ENCODE measurements at places on chromosomes 5 and 9. TPM values are rescaled to one million over a fixed set of nuclear protein-coding genes. Genes with fewer than 3 reads are reported as not detected.

Gene ZNF883
- total RNA-seq, result 0.08 TPM

Gene DTWD2
- 10.7 TPM for total RNA-seq

Gene OR13C2
- not detected for total RNA-seq

Gene HRH2
- total RNA-seq, result 2.1 TPM

Gene FGF1
- 0.05 TPM for total RNA-seq

GRCh38 chr9:95017661-95018060 lies 291.2 kb downstream of the AOPEP start:
- DNase-seq, result no peak
- H3K36me3 ChIP-seq, result peaks cover 9% of the 10 kb centered on the region
- no peak overlapping the region for H3K4me3 ChIP-seq
- H3K27ac ChIP-seq, result peak overlapping the region; percentile 5

DNA sequence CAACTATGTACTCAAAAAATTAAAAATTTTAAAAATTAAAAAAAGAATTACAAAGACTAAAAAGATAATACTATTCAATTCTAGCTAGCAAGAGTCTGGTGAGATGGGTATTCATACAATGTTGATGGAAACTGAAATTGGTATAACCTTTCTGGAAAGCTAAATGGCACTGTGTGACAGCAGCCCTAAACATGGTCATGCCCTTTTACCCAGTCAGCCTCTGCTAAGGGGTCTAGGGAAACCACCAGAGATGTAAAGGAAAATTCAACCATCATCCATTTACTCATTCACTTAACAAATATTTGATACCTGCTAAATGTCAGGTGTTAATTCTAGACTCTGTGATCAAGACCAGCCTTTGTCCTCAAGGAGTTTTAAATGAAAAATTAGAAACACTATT lies 29.3 kb downstream of the IL31RA start:
- DNase-seq, result no peak
- no peaks in the 10 kb centered on the region for H3K36me3 ChIP-seq
- H3K4me3 ChIP-seq, result no peak overlapping the region
- H3K4me1 ChIP-seq, result no peaks in the 10 kb centered on the region
- H3K27me3 ChIP-seq, result no peaks in the 10 kb centered on the region

DNA sequence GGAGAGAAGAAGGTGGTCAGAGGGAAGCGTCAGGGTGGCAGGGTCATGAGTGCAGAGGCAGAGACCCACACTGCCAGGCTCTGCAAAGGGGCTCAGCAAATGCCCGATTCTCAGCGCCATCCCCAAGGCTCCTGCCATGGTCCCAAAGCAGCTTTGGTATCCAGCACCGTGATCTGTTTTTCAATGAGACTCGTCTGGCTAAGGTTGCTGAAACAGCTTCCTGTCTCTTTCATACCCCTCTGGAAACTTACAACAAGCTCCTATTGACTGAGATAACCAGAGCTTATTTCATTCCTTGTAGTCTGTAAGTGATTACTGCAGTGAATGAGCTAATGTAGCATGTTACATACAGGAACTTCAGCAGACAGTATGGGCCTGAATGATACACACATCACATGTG lies 568.6 kb upstream of the DAP start:
- no peak for DNase-seq
- H3K36me3 ChIP-seq, result no peaks in the 10 kb centered on the region
- no peak overlapping the region for H3K27ac ChIP-seq
- no peak overlapping the region for H3K4me3 ChIP-seq
- no peaks in the 10 kb centered on the region for H3K27me3 ChIP-seq

- H3K27ac ChIP-seq, result no peak overlapping the region
- H3K36me3 ChIP-seq, result no peaks in the 10 kb centered on the region
- peaks cover 14% of the 10 kb centered on the region for H3K4me1 ChIP-seq
- no peak overlapping the region for H3K4me3 ChIP-seq
- H3K27me3 ChIP-seq, result no peaks in the 10 kb centered on the region
These were observed 37.1 kb downstream of the ITGA1 start for GRCh38 chr5:52824827-52825226.

DNA sequence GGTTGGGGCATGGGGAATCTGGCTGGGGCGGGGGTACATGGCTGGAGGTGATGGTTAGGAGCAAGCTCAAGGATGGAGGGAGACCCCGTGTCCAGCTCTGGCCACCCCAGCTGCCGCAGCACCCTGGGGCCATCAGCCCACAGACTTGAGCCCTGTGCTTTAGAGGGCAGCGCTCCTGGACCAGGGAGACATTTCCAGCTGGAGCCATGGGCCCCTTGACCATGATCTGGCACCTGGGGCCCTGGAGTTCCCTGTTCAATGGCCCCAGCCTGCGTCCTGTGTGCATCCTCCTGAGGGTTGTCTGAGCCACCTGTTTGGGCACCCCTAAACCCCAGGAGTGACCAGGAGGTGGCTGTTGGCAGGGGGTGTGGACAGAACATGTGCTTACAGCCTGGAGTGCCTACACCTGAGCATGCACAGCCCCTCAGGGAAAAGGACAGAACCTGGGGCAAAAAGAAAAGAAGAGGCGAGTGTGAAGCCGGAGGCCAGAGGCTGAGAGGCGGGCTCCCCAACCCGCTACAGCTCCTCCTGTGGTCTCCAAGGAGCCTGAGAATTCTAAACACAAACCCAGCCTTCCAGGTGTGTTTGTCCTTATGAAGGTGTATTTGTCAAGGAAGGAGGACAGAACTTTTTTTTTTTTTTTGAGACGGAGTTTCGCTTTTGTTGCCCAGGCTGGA lies 126.7 kb downstream of the C9orf50 start:
- DNase-seq, result no peak
- peak overlapping the region; percentile 100 for H3K27ac ChIP-seq
- no peaks in the 10 kb centered on the region for H3K27me3 ChIP-seq
- H3K4me1 ChIP-seq, result peaks cover 9% of the 10 kb centered on the region
- no peaks in the 10 kb centered on the region for H3K36me3 ChIP-seq
- no peak overlapping the region for H3K4me3 ChIP-seq

GRCh38 chr5:140926443-140927227 lies 536 bp downstream of the PCDHAC1 start:
- H3K27ac ChIP-seq, result no peak overlapping the region
- no peaks in the 10 kb centered on the region for H3K36me3 ChIP-seq
- H3K27me3 ChIP-seq, result peaks cover 2% of the 10 kb centered on the region

DNA sequence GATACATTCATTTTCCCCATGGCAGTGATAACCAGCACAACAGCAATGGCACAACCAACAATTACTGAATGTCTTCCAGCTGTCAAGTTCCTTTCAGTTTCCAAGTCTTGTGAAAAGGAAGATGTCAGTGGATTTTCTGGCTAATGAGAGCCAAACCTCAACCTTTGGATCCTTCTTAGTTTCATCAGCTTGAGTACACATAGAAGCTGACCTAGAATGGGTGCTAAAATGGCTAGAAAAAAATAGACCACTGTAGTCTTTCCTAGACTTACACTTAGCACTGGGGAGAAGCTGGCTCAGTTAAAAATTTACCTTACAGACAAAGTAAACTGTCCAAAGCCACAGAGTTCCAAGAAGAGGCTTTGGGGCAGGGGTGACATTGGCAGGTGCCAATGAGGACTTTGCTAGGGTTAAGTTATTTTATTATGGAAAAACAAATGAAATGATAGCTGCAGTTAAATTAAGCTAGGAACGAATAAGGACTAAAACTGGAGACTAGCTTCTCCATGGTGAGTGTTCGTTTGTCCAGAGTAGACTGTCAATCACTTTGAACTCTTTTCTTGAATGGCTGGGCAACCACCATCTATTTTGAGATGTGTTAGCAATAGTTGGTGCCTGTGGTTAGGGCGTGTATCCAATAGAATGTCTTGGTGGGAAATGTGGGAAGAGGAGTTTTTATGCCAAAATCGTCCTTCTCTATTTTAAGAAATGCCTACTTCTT lies 25.9 kb upstream of the TXN start:
- no peak overlapping the region for H3K27ac ChIP-seq
- no peaks in the 10 kb centered on the region for H3K36me3 ChIP-seq

DNA sequence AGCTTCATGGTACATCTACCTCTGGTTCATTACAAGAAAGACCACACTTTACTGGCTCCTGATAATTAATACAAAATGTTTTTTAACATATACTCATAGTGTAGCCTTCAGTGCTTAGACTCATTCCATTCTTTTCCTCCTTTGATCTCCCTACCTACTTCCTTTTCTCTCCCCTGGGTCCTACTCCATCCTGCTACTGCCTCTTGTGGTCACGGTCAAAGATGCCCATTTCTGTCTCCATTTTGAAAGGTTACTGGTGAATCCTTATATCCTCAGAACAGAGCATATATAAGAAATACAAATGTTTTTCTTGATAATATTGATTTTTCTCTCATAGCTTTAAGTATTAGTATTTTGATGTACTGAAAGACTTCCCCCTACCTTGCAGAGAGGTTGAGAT lies 375.9 kb downstream of the ARRDC3 start:
- no peak for DNase-seq
- H3K27me3 ChIP-seq, result no peaks in the 10 kb centered on the region
- H3K4me3 ChIP-seq, result no peak overlapping the region
- H3K4me1 ChIP-seq, result peaks cover 3% of the 10 kb centered on the region
- H3K27ac ChIP-seq, result peak overlapping the region; percentile 82
- no peaks in the 10 kb centered on the region for H3K36me3 ChIP-seq

- no peak overlapping the region for H3K27ac ChIP-seq
- no peaks in the 10 kb centered on the region for H3K36me3 ChIP-seq
- DNase-seq, result no peak
These were observed 255.7 kb upstream of the PPP1R2B start for GRCh38 chr5:156594406-156594805.

DNA sequence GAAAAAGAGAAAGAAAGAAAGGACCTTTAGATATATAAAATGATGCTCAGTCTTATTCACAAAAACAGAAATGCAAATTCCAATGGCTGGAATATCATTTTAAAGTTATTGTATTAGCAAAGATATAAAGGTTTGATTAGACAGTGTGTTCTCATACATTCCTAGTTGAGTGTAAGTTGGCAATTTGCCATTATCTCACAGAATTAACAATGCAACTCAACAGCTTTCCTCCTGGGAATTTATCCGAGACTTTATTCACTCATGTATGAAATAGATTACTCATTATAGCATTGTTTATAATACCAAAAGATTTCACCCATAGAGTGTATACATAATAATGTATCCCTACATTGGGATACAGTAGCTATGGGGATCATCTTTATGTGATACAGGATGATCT lies 27.1 kb upstream of the MLLT3 start:
- no peak overlapping the region for H3K4me3 ChIP-seq
- no peaks in the 10 kb centered on the region for H3K4me1 ChIP-seq
- H3K36me3 ChIP-seq, result no peaks in the 10 kb centered on the region
- no peaks in the 10 kb centered on the region for H3K27me3 ChIP-seq
- H3K27ac ChIP-seq, result no peak overlapping the region
- no peak for DNase-seq

- no peak overlapping the region for H3K4me3 ChIP-seq
- no peak for DNase-seq
- no peak overlapping the region for H3K27ac ChIP-seq
- H3K27me3 ChIP-seq, result peaks cover 5% of the 10 kb centered on the region
These were observed 146.9 kb downstream of the TENT4A start for GRCh38 chr5:6859951-6860638.

GRCh38 chr9:81022177-81022576 lies 667.2 kb downstream of the TLE1 start:
- DNase-seq, result no peak
- no peak overlapping the region for H3K27ac ChIP-seq
- H3K4me1 ChIP-seq, result peaks cover 2% of the 10 kb centered on the region
- H3K4me3 ChIP-seq, result no peak overlapping the region
- H3K36me3 ChIP-seq, result no peaks in the 10 kb centered on the region

- no peaks in the 10 kb centered on the region for H3K27me3 ChIP-seq
- H3K27ac ChIP-seq, result no peak overlapping the region
- no peaks in the 10 kb centered on the region for H3K4me1 ChIP-seq
- H3K36me3 ChIP-seq, result no peaks in the 10 kb centered on the region
- no peak overlapping the region for H3K4me3 ChIP-seq
These were observed 490.8 kb upstream of the ST8SIA4 start for GRCh38 chr5:101393795-101394450.

DNA sequence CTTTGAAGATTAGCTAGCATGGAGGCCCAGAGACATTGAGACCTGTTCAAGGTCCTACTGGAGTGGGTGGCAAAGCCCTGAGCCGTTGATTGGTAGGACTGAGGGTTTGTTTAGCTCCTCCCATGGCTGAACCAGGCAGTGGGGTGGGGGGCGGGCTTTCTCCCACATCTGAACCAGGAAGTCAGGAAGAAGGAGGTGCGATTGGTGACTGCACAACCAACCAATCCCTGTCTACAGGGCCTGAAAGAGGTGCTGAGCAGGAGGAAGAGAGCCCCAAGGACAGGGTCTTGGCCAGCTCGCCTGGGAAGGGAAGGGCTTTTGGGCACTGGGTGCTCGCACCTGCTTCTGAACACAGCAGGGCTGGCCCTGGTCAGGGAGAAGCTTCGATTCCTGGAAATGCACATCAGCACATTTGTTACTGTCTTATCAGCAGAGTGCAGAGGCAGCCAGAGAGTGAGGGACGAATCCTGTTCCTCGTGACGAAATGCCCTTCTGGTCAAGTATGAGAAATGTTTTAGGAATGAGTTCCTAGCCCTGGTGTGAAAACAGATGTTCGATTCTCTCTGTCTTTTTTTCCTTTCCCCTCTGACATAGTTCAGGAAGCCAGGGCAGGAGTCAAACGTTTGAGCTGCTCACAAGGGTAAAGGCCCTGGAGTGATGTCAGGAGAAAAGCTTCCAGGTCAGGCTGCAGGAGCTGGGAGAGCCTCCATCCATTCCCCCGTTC lies 294.8 kb upstream of the KLF4 start:
- H3K4me1 ChIP-seq, result no peaks in the 10 kb centered on the region
- no peak overlapping the region for H3K27ac ChIP-seq
- H3K4me3 ChIP-seq, result no peak overlapping the region
- no peaks in the 10 kb centered on the region for H3K36me3 ChIP-seq

DNA sequence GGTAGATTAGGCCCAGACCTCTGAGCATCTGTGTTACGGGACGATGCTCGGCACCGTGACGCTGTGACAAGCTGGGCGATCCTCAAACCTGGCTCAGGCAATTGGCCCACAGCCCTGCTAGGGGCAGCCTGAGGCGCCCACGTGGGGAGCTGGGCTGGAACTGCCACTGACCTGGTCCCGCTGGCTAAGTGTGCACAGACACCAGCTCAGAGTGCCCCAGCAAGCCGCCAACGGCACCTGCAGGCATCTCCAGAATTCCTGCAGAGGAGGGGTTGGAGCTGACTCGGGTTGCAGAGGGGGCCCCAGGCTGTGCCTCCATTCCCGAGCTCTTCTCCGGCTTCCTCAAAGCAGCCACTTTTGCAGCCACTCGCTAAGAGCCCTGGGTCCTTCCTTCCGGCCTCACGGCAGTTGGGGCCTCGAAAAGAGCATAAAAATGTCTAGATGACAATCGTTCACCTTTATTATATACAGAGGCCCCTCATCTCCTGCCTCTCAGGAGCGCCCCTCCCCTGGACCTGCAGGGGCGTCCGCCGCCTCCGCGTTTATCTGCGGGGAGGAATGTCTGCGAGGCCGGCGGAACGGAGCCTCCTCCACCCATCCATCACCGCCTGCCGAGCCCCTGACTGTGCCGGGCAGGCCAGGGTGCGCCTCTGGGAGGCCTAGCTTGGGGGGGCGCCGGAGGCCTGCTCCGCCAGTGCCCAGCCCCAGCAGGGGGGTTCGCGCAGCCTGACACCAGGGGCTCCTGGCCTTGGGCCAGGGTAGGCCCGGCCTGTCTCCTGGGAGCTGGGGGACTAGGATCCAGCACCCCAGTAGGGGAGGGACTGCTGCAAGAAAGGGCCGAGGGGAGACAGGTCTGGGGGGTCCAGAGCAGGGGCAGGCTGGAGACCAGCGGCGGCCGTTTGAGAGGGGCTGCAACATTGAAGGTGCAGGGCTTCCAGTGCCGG lies 144.9 kb downstream of the BARX1 start:
- H3K27me3 ChIP-seq, result no peaks in the 10 kb centered on the region
- no peak overlapping the region for H3K4me3 ChIP-seq
- H3K4me1 ChIP-seq, result no peaks in the 10 kb centered on the region
- H3K36me3 ChIP-seq, result no peaks in the 10 kb centered on the region
- peak; percentile 25 for DNase-seq
- no peak overlapping the region for H3K27ac ChIP-seq

- no peaks in the 10 kb centered on the region for H3K4me1 ChIP-seq
- H3K27me3 ChIP-seq, result no peaks in the 10 kb centered on the region
- no peaks in the 10 kb centered on the region for H3K36me3 ChIP-seq
- H3K27ac ChIP-seq, result no peak overlapping the region
- no peak overlapping the region for H3K4me3 ChIP-seq
These were observed 35.7 kb upstream of the PPP1R26 start for GRCh38 chr9:135443797-135444425.
